ENCODE measurements at places on chromosomes 5 and 9.

GRCh38 chr5:42923710-42924109, 112.0 kb upstream of the SELENOP start:
- DNase-seq: no peak

- DNase-seq: no peak
Observed at GRCh38 chr5:14379739-14380497, 201.7 kb upstream of the OTULINL start.

DNA sequence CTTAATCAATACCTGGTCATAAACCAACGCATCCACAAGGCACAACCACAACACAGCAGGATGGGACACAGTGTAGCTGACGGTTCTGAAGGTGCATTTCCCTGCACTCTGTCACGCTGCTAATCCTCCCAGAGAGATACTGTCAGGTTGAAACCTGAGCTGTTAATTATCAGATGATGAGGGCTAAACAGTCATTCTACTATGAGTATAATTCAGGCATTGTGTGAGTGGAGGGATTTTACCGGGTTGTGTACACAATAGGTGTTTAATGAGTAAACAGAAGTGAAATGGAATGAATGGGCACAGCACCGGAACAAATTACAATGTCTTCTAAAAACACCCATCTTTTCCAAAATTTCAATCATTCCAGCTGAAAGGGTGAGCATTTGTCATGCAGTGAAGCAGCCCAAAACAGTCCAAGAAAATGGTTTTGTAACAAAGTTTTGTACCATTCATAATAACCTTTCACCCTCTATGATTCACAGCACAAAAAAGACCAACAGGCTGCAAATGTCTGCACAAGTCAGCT, 71.5 kb downstream of the ABCA1 start:
- no peak for DNase-seq

DNA sequence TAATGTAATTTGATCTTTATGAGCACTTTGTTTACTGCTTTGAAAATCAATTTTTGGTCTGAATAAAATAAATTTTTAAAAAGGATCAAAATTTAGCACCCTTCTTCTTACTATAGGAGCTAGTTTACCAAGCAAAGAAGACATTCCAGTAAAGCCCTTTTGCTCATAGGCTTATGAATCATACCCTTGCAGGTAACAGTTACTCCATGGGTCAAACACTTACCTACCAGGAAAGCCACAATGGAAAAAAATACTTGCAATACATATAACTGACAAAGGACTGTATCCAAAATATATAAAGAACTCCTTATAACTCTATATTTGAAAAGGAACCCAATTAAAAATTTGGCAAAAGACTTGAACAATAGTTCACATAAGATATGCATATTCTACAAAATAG, 66.6 kb downstream of the SHOC1 start:
- no peak for DNase-seq

All from activated CD4-positive, CD25-positive, alpha-beta regulatory T cell (primary cell).